ENCODE measurements at places on chromosomes 4 and X.

DNA sequence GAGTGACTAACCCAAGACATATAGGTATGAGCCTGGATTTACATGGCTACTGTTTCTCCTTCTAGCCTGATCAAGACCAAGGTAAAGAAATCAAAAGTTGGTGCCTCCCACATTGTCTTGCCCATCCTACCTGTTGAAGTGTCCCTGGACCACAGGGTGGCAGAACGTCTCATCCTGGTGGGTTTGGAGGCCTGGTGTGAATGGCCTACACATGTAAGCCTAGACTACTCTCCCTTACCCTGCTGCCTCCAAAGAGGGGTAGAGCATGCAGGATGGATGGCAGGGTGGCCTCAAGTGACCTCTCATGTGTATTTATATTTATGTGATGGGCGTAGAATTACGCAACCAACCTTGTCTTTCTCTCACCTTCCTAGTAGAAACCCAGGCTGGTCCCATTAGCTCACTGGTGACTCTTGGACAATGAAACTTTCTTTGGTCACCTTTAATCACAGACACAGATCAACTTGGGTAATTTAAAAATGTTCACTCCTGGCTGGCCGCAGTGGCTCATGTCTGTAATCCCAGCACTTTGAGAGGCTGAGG lies 73.3 kb upstream of the SOD3 start:
- no peak for DNase-seq

DNA sequence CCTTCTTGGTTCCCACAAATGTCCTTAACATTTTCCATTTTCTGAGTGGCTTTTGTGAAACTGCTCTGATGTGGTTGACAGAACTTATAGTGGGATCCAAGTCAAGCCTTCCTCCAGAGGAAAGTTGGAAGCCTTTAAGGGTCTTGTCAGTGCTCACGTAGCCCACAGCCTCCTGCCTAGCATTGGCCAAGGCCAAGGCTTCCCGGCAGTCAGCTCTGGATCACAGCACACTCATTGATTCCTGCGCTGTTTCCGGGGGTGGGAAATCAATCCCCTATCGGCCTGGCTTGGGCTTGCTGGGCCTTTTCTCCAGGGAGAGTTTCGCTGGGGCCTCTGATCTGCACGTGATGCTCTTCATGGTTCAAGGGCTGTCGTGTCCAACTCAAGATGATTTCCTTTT lies 76.1 kb downstream of the SLC9A6 start:
- DNase-seq = no peak

DNA sequence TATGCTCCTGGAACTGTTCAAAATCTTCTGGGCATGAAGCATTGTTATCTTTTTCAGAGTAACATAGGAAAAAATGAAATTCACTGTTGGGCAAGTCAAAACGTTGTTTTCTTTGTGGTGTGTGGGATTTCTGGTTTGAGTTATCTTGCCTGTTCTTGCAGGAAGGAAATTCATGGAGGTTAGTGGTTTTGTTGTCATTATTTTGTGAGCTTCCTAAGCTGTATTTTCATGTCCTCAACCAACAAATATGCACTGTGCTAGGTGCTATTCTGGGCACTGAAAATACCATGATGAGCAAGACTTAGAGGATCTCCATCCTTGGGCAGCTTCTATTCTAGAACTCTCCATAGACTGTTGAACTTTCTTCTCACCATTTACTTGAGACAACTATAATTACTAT lies 16.9 kb downstream of the SPINK2 start:
- no peak for DNase-seq

GRCh38 chr4:82629238-82630000 lies 67.6 kb upstream of the TMEM150C start:
- no peak for DNase-seq

DNA sequence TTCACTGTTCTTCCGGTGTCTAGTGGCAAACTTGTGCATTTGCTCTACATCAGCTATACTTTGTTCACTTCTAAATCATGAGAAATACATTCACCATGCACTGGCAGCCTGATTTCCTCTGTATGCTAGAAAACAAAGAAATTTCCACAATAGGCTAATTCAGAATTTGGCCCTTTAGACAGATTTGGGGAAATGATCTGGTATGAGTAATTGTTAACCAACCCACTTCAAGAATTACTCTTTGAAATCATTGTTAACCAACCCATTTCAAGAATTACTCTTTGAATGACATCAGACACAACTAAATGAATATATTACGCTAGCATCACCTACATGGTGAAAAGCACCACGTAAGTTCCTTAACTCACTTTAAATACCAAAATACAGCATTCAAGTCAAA lies 14.6 kb downstream of the APBB2 start:
- DNase-seq = no peak

- no peak for DNase-seq
Measured at GRCh38 chr4:138562544-138562991, 320.4 kb upstream of the SLC7A11 start.

- DNase-seq = no peak
Measured at GRCh38 chr4:7822877-7823276, 116.8 kb downstream of the AFAP1 start.

- DNase-seq = no peak
Measured at GRCh38 chr4:104531390-104531789, 36.7 kb upstream of the CXXC4 start.

- DNase-seq = no peak
Measured at GRCh38 chr4:24322995-24323394, 261.4 kb downstream of the DHX15 start.

DNA sequence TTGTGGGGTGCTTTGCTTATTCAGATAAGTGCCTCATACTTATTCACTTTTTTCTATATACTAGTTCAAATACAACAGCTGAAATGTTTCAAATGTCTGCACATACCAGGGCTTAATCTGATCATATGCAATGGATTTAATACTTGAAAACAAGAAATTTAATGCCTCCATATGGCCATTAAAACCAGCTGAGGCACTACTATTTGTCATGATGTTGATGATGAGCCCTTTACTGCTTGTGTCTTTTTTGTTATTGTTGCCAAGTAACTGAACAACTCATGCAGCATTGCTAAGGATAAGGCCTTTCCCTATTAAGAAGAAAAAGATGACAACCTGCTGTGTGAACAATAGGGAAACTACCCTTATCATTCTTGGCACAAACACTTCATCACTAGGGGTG lies 52.5 kb downstream of the MAGEB10 start:
- no peak for DNase-seq

GRCh38 chr4:41590591-41590990 lies 52.6 kb downstream of the LIMCH1 start:
- no peak for DNase-seq

DNA sequence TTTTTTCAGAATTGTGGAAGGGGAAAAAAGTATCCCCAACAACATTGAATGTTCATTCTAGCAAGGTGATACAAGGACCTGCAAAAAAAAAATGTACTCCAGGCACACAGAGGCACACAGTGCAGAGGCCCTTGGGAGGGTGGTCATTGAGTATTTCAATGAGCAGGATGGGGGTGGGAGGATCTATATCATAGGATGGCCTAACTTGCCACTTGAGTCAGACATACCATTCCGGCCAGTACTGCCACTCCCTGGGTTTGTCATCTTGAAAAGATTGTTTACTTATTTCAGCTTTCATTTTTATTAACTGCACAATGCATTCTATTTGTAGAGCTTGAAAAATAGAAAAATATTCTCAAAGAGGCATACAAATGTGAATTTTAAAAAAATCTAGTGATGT lies 18.7 kb downstream of the ZNF595 start:
- no peak for DNase-seq

- no peak for DNase-seq
Measured at GRCh38 chrX:123223859-123224258, 39.8 kb downstream of the GRIA3 start.

- DNase-seq = no peak
Measured at GRCh38 chrX:100850317-100850716, 23.8 kb downstream of the NOX1 start.

- DNase-seq = no peak
Measured at GRCh38 chr4:159027535-159027934, 75.3 kb upstream of the RAPGEF2 start.

DNA sequence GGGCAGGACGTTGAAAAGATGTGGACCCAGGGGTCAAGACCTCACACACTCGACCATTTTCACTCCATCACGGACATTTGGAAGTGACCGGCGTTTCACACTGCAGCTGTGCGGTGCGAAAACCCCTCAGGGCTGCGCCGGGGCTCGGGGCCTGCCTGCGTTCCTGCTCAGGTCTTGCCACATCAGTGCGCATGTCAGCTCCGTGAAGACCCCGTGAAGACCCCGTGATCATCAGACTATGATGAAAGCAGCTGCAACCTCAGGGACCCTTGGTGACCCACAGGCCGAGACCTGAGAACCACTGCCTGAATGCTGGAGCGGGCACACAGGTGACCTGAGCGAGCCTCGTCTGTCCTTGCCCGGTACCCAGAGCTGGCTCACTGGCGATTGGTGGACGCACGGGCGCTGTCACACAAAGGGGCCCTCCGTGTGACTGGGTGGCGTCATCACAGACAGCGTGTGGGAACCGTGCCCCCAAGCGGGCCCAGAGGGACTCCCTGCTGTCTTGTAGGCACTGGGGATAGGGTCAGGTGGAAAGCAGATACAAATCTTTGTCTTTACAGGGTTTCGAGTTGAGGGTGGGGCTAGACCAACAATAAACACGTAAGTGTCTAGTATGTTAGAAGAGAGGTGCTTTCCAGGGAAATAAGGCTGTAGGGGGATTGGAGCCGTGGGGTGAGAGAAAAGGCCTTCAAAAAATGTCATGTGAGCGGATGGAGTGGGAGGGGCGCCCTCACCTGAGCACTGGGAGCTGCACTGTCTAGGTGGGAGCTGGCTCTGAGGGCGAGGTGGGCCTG lies 12.7 kb downstream of the MSANTD1 start:
- no peak for DNase-seq

DNA sequence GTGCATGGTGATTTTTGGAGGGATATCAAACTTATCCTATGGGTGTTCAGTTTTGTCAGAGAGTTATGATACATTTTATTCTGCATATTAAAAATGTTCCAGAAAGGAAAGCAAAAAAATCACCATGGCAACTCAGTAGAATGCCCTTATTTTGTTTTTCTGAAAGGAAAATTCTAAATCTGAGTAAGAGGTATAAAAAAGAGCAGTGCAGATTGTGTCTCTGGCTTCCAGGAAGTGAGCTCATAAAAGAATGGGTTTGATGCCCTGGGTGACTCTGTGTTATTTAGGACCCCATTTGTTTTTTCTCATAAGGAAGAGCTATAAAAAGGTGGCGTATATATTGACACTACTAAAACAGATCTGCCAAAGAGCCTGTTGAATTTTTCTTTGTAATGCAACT lies 128.8 kb downstream of the UCHL1 start:
- DNase-seq = no peak

DNA sequence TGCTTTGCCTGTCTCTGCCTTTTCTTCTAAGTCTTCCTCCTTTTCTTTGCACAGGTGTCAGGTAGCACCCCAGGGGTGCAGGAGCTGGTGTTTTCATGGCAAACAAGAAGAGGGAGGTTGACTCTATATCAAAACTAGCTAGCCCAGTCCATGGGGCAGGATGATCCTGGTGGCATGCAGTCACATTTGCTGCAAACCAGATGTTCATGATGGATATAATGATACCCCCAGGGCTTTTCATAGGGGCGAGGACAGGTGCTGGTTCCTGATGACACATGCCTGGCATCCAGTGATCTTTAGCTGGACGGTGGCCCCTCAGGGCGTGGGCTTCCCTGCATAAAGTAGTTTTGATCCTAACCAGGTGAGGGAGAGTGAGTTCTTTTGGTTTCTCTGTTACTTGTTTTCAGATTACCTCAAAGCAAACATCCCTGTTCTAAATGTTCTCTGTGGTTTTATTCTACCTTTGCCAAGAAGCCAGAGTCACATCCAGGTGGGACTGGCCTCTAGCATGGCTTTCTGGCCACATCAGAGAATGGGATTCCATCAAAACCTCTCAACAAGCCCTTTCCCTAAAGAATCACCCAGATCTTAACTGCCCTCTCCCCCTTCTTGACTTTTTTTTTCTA lies 11.2 kb upstream of the UBA6 start:
- DNase-seq = no peak

DNA sequence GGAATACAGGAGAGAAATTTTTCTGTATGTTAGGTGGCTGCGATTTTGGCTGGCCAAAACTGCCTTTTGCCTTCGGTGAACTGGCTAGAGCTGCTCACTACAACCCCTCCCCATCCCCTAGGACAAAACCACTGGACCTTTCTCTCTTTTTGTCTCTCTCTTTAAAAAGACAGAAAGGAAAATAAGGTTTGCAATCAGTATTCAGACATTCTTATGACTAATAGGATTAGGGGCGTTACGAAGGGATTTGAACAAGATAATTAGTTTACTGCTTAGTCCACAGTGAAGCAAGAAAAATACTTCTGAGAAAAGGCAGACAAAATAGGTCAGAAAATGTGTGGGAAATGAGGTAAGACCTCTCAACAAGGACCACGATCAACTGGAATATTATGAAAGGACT lies 180.4 kb downstream of the SLIT2 start:
- DNase-seq = no peak

GRCh38 chr4:178556796-178557195 lies 1114.6 kb upstream of the AGA start:
- DNase-seq = no peak

DNA sequence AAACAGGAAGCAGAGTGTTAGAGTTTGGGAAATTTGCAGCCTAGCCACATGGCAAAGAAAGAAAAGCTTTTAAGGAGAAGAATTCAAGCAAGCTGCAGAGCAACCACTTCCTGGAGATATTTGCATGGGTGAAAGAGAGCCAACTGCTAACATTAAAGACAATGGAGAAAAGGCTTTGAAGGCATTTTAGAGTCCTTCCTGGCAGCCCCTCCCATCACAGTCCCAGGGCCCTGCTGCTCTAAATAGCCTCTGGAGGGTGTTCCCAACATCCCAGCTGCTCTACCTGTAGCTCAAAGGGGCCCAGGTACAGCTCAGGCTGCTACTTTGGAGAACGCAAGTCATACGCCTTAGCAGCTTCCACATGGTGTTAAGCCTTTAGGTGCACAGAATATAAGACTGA lies 235.9 kb upstream of the FMR1 start:
- DNase-seq = no peak

GRCh38 chr4:98838531-98838930 lies 90.4 kb downstream of the EIF4E start:
- DNase-seq = no peak

DNA sequence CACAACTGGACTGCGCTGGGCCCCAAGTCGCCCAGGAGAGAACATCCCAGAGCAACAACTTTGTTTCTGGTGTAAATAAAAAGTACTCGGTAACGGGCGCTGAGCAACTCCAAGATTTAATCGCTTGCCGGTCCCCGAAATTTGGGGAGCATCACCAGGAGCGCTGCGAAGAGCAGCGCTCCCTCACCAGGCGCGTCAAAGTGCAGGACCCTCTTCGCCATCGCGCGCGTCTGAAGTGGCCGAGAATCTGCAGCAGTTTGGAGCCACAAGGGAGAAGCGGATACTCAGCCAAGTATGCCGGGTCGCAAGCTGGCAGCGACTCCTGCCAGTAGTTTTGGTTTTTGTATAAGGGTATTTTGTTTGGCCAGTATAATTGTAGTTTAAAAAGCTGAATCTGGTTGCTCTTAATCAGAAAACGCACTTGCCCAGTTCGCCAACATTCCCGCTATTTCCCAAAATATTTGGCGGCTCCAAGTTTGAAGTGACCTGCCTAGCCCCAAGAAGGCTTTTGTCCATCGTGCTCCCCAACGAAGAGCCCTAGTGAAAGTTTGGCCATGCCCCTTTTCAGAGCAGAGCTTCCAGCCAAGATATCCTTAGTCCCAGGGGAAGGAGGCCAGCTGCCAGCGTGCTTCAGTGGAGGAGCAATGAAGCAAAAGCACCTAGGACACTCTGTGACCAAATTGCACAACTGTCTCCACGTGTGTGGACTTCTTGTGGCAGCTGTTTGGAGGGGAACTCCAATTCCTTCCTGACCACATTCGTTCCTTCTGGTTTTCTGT lies 557 bp upstream of the KDR start:
- DNase-seq = no peak

- no peak for DNase-seq
Measured at GRCh38 chr4:7044137-7044930, 1.2 kb downstream of the TADA2B start.
